ENCODE measurements at places on chromosomes 12 and 14. TPM values are rescaled to one million over a fixed set of nuclear protein-coding genes. Genes with fewer than 3 reads are reported as not detected.

ABHD12B gene
- not detected for total RNA-seq

DIABLO gene
- total RNA-seq = 48.8 TPM

DNA sequence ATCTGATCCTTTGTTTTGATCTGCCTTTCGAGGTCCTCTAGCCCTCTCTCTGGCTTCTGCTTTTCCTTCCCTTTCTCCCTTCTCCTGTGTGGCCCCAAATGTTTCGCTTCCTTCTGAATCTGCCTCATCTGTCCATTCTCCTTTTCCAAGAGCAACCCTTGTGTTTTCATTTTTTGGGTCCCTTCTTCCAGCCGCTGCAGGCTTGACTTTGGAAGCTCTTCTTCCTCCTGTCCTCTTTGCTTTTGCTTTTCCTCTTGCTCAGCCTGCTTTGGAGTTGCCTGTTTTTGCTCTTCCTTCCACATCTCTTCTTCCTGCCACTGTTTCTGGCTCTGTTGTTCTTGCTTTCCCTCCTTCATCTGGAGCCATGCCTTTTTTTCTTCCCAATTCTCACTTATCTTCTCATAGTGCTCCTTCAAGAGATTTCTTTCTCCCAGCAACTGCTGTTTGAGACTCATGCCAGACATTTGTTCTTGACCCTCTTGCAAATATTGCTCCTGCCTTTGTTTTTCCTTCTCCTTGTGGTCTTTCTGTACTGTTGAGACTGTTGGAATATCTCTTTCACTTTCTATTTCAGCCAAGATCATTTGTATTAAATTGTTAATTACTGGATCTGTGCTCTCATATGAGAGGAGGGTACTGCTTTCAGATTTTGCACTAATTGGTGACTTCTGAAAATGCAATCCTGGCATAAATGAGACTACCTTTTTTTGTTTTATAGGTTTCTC lies 42.4 kb downstream of the FAM186A start:
- no peaks in the 10 kb centered on the region for H3K27me3 ChIP-seq
- DNase-seq = no peak
- peaks cover 9% of the 10 kb centered on the region for H3K4me1 ChIP-seq
- no peaks in the 10 kb centered on the region for H3K36me3 ChIP-seq
- peak overlapping the region; percentile 30 for H3K4me3 ChIP-seq

DNA sequence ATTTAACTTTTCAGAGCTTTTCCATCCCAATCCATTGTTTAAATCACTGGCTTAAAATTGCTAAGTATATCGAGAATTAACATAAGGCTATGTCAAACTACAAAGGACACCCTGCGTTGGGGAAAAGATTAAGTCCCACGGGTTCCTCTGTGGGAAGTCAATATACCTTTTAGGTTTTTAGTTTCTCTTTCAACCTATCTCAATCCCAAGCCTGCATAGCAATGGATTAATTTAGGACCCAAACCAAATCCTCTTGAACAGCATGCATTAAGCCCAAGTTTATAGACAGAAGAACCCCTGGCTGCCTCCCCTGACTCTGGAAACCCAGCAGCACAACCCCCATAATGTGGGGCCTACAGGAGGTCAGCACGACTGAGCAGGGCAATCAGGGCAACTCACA lies 6.3 kb downstream of the CDCA4 start:
- H3K27me3 ChIP-seq = no peaks in the 10 kb centered on the region
- peaks cover 16% of the 10 kb centered on the region for H3K36me3 ChIP-seq
- no peak overlapping the region for H3K27ac ChIP-seq
- DNase-seq = no peak
- no peak overlapping the region for H3K4me3 ChIP-seq

DNA sequence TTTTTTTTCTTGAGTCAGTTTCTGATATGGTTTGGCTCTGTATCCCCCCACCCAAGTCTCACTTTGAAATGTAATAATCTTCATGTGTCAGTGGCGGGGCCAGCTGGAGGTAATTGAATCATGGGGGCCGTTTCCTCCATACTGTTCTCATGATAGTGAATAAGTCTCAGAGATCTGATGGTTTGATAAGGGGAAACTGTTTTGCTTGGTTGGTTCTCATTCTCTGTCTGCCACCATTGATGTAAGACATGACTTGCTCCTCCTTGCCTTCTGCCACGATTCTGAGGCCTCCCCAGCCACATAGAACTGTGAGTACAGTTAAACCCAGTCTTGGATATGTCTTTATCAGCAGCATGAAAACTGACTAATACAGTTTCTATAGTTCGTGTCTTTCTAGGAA lies 42.9 kb downstream of the WNK1 start:
- DNase-seq = no peak
- peaks cover 20% of the 10 kb centered on the region for H3K4me1 ChIP-seq
- no peak overlapping the region for H3K4me3 ChIP-seq
- no peaks in the 10 kb centered on the region for H3K27me3 ChIP-seq
- H3K36me3 ChIP-seq = no peaks in the 10 kb centered on the region

TAS2R7 gene
- total RNA-seq = not detected

ZNF641 gene
- 24.6 TPM for total RNA-seq

Measured in thoracic aorta (tissue), 2 donors.